ENCODE measurements at places on chromosomes 4 and X. TPM values are rescaled to one million over a fixed set of nuclear protein-coding genes. Genes with fewer than 3 reads are reported as not detected.

RAB39B gene
- 2.3 TPM for polyA plus RNA-seq

ZFP42 gene
- polyA plus RNA-seq = 1.8 TPM

GYPA gene
- 6.5 TPM for polyA plus RNA-seq

KLHL2 gene
- polyA plus RNA-seq = 17.9 TPM

EPHA5 gene
- polyA plus RNA-seq = 0.79 TPM

GLRA2 gene
- polyA plus RNA-seq = 0.32 TPM

CENPU gene
- 47.2 TPM for polyA plus RNA-seq

AMTN gene
- polyA plus RNA-seq = not detected

SMARCA1 gene
- 109 TPM for polyA plus RNA-seq

ANOS1 gene
- polyA plus RNA-seq = 8.5 TPM

AKAP14 gene
- polyA plus RNA-seq = not detected

HTN1 gene
- polyA plus RNA-seq = not detected

MXRA5 gene
- 5.9 TPM for polyA plus RNA-seq

SYNPO2 gene
- polyA plus RNA-seq = 16.2 TPM

MAP7D2 gene
- polyA plus RNA-seq = 4.0 TPM

CSAG2 gene
- not detected for polyA plus RNA-seq

CENPVL2 gene
- 0.22 TPM for polyA plus RNA-seq

SLC16A2 gene
- polyA plus RNA-seq = 33.0 TPM

PLXNB3 gene
- polyA plus RNA-seq = 1.2 TPM

NDNF gene
- 89.5 TPM for polyA plus RNA-seq

KLB gene
- polyA plus RNA-seq = 0.17 TPM

BTK gene
- 2.5 TPM for polyA plus RNA-seq

NUP62CL gene
- 13.7 TPM for polyA plus RNA-seq

HERC6 gene
- 7.4 TPM for polyA plus RNA-seq

SATL1 gene
- polyA plus RNA-seq = 0.39 TPM

CSN1S1 gene
- polyA plus RNA-seq = not detected

SLC10A7 gene
- polyA plus RNA-seq = 15.2 TPM

ANXA10 gene
- polyA plus RNA-seq = 0.34 TPM

VCX gene
- not detected for polyA plus RNA-seq

STPG2 gene
- polyA plus RNA-seq = 0.51 TPM

PHKA1 gene
- 5.9 TPM for polyA plus RNA-seq

SLC34A2 gene
- 29.3 TPM for polyA plus RNA-seq

CT45A10 gene
- polyA plus RNA-seq = not detected

GLUD2 gene
- polyA plus RNA-seq = 5.4 TPM

All from renal cortex interstitium (tissue), 15 donors.